ENCODE measurements at places on chromosomes 12 and 14.

DNA sequence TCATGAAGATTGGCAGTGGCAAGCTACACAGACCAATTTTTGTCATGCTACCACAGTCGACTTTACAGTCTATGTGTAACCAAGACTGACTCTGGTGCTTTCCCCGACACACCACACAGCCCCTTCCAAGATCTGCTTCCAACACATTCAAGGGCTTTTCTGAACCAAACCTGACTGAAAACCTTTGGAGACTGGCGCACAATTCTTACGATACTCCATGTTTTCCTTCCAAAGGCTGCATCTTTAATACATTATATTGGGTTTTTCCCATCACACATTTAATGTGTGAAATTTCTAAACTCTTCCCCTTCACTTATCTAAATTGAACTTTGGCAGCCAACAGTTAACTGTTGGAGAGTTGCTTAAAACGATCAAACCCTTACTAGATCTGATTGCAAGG lies 127.7 kb upstream of the SOX5 start:
- no peak for DNase-seq

- no peak for DNase-seq
Observed at GRCh38 chr14:46672128-46672527, 20.5 kb upstream of the RPL10L start.

DNA sequence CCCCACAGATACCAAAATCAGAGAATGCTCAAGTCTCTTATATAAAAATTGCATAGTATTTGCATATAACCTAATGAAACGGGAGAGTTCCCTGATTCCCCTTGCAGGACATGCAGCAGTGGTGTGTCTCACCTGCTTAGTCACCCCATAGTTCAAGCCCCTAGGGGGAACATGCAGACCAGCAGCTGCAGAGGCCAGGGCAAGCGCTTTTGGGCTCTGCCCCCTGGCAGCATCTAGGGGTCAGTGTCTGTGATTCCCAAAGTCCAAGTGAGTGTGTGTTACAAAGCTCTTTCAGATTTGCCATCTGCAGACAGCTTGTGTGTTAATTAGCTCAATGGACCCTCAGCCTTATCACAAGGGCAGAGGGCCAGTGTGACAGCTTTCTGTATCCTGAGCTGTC lies 110.1 kb downstream of the DNAI7 start:
- no peak for DNase-seq

DNA sequence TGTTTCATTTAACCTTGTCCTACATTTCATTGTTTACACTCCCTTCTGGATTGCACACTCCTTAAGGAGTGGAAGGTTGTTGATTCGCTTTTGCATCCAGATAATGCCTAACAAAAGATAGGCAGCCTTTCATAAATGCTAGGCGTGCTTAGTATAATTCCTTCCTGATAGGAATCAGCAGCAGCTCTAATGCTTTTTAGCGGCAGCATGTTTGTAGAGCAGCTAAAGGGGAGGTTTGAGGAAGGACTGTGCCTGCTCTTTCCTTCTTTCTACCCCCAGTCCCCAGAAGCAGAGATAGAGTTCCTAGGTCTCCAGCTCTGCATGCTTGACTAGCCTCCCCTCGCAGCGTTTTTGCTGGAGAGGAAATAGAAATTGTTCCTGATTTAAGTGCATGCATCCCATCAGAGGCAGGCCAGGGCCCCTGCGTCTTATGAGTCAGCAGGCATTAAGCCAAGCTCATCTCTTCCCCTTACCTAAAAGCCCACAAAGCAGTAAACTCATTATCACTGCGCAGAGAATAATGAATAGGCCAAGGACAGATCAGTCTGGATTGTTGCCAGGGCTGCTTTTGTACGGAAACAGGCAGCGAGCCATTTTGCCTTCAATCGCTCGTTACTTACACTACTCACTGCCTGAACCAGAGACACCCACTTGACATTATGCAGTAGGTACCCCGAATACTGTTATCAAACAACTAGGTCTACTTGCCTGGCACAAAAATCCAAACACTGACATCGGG lies 14.0 kb upstream of the TBPL2 start:
- peak; percentile 67 for DNase-seq

GRCh38 chr14:20512177-20512905 lies 7.0 kb downstream of the RNASE10 start:
- DNase-seq, result no peak

DNA sequence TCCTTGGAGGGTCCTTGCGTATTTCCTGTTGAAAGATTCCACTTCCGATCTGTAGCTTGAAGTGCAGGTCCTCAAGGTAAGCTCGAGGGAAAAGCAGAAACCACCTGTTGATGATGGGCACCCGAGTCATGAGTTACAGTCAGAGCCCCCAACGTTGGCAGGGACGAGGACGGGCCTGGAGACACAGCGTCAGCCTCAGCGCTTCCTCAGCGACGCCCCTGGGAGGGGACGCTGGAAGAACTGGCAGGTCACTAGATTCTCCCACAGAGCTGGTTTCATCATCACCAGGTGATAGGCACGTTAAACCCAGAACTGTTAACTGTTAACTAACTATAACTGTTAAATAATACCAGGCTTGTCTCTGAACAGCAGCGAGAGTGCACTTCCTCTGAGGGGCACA lies 101.8 kb downstream of the TNFAIP2 start:
- DNase-seq, result no peak

DNA sequence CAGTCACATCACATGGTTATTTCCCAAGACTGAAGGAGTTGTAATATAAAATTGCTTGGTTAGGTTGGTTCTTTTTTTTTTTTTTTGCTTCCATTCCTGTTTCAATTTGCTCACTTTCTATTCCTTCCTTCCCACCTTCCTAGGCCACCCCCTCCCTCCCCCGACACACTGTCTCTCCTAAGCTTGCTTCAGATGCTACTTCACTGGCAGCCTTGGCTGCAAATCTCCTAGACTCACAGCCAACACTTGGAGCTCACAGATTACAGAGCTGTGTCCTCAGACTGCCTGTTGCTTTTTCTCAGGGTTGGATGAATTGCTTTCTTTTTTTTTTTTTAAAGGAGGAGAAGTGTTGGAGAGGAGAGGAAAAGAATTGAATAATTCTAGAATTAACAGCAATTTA lies 77.3 kb upstream of the GRIN2B start:
- DNase-seq, result no peak

DNA sequence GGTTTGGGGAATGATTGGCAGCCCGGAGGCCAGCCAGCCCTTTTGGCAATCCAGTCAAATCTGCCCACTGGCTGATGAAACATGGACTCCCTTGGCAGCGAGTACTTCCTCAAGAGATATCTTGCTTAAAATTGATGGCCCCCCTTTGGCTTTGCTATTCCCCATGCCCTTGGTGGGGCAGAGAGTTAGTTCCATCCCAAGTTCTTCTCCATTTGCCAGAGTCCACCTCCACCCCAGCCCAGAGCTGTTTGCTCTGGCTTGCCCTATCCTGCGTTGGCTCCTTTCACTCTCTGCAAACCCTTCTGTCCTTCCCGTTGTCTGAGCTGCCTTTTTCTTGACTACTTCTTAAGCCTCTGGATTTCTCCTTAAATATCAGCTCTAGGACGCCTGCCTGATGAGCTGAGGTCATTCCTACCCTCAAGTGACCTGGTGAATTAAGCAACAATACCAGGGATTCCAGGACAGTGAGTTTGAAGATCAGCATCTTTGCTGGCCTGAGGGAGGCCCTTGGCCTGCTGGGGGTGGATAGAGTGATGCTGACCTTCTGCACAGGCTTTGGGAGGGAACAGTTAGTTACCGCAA lies 212.0 kb downstream of the CACNA1C start:
- no peak for DNase-seq

DNA sequence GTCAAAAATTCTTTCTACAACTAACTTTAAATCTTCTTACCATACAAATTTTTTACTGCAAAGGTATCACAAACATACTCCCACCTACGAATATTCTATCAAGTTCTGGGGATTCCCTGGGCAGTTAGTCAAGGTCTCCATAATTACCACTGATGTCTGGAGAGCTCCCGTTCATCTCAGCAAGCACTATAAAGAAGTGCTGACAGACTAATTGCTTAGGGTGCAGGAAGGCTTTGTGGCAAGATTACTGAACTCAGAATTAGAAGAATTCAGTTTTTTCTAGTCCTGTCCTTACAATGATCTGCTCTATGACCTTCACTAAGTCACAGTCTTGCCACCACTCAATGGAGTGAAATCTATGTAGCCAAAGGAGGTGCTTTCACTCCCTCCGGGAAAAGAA lies 61.5 kb downstream of the DUSP16 start:
- DNase-seq, result no peak

GRCh38 chr12:96404696-96405095 lies 4.5 kb upstream of the CDK17 start:
- no peak for DNase-seq

- DNase-seq, result no peak
Observed at GRCh38 chr14:50229681-50230080, 1.7 kb downstream of the SOS2 start.

- DNase-seq, result no peak
Observed at GRCh38 chr12:127025545-127025944, 1241.4 kb upstream of the TMEM132C start.

- peak; percentile 93 for DNase-seq
Observed at GRCh38 chr12:26274441-26275312, 79.3 kb downstream of the SSPN start.

GRCh38 chr14:56730538-56731145 lies 79.6 kb downstream of the OTX2 start:
- no peak for DNase-seq

GRCh38 chr12:54588110-54588889 lies at the start of gene PPP1R1A:
Gene PPP1R1A, minus strand, starts transcription at chr12:54588659. Its CDS starts 171 bp downstream, at chr12:54588488.
- DNase-seq, result no peak

- DNase-seq, result no peak
Observed at GRCh38 chr14:54123841-54124240, 167.2 kb upstream of the BMP4 start.

DNA sequence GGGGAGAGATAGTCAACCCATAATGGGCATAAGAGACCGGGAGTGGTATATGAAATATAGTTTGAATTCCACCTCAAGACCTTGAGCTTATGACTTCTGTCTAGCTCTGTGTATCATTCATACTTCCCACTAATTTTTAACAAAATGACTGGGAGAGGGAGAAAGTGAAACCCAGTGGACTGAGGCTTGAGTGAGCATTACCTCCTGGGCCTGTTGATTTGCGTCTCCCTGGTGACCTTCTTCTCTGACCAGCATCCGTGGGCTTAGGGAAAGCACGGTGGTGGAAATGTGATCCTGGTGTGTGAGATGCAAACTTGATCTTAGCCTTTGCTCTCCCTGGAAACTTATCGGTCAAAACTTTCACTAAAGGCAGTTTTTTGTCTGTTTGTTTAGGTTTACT lies 207.9 kb upstream of the BCL2L14 start:
- no peak for DNase-seq

- no peak for DNase-seq
Observed at GRCh38 chr12:116048879-116049278, 228.6 kb downstream of the MED13L start.

- no peak for DNase-seq
Observed at GRCh38 chr14:64763801-64764621, 59.8 kb downstream of the PLEKHG3 start.

DNA sequence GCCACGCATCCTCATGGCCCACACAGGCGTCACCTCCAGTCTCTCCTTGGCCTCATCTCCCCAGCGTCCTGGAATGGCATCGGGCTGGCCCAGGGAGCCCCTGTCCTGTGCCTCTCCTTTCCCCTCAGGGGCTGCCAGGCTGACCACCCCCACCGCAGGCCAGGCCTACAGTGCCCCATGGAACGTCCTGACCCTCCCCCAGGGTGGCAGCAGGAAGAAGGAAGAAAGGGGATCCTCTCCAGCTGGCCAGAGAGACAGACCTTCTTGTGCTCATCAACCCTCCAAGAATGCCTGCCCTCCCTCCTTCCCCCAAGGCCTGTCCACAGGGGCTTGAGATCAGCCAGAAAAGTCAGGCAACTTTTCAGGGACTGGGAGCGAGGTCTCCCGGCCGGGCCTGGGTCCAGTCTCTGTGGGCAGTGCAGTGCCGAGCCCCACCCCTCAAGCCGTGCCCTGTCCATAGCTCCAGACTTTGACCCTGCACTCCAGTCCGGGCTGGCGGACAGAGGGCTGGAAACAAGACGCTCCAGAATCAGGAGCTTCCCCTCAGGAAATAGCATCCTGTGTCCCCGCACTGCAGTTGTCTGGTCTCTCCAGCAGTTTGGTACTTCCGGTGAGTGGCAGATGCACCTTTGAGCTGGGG lies at the start of gene DAO:
TSS of gene DAO (plus strand) at position 478 of the 640 bp plus-strand sequence. CDS start 4,915 bp downstream, outside the sequence.
- peak; percentile 44 for DNase-seq
